Right atrium auricular region (tissue), 2 donors: ENCODE measurements at places on chromosomes 2 and 18. TPM values are rescaled to one million over a fixed set of nuclear protein-coding genes. Genes with fewer than 3 reads are reported as not detected.
A peak's percentile ranks its signal among the peaks of the same experiment; 100 is the strongest.

The TSGA10 gene
- 1.5 TPM for total RNA-seq

The SERPINB10 gene
- total RNA-seq: not detected

The MARCO gene
- total RNA-seq: 34.1 TPM

The TMEM37 gene
- 3.3 TPM for total RNA-seq

The SLC25A12 gene
- 106 TPM for total RNA-seq

The LRRTM4 gene
- 0.24 TPM for total RNA-seq

The SRSF7 gene
- 32.1 TPM for total RNA-seq

The TOGARAM2 gene
- 6.6 TPM for total RNA-seq

The CNTNAP5 gene
- not detected for total RNA-seq

The PTPN4 gene
- total RNA-seq: 44.1 TPM

The DSG2 gene
- total RNA-seq: 72.7 TPM

GRCh38 chr18:38453880-38454279 is 888.3 kb upstream of the CELF4 start:
- H3K4me1 ChIP-seq: no peaks in the 10 kb centered on the region
- H3K4me3 ChIP-seq: no peak overlapping the region
- H3K27ac ChIP-seq: no peak overlapping the region
- DNase-seq: no peak

DNA sequence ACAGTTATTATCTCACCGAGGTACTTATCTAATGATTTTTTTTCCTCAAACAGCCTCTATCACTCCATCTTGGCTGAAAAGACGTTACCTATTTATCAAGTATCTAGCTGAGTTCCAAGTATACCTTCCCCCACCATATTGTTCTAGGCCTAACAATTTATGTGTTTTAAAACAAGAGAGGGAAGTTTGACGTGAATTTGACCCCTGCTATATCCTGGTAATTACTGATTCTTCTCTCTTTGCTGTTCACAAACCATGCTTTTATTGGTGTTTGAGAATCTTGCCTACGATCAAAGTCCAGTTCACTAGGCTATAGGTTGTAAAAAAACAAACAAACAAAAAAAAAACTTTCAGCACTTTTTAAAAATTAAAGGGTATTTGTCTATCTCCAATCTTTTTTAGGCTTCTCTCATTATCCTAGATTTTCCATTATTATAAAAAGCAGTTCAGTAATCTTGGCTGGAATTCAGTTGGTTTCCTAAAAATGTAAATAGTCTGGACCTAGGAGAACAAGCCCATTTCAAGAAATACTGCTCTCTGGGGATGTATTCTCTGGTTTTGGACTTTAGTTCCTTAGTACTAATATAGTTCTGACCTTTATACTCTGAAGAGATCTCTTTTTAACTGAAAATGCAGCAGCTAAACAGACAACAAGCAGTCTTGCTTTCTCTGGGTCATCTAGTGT is 505.4 kb downstream of the CPS1 start:
- no peaks in the 10 kb centered on the region for H3K36me3 ChIP-seq
- no peak for DNase-seq
- H3K27me3 ChIP-seq: no peaks in the 10 kb centered on the region
- H3K27ac ChIP-seq: no peak overlapping the region
- no peak overlapping the region for H3K4me3 ChIP-seq
- no peaks in the 10 kb centered on the region for H3K4me1 ChIP-seq

- no peak overlapping the region for H3K4me3 ChIP-seq
- peak overlapping the region; percentile 55 for H3K27ac ChIP-seq
- H3K27me3 ChIP-seq: no peaks in the 10 kb centered on the region
- peaks cover 59% of the 10 kb centered on the region for H3K4me1 ChIP-seq
Observed at GRCh38 chr2:69581774-69582581, 61.6 kb downstream of the AAK1 start.

DNA sequence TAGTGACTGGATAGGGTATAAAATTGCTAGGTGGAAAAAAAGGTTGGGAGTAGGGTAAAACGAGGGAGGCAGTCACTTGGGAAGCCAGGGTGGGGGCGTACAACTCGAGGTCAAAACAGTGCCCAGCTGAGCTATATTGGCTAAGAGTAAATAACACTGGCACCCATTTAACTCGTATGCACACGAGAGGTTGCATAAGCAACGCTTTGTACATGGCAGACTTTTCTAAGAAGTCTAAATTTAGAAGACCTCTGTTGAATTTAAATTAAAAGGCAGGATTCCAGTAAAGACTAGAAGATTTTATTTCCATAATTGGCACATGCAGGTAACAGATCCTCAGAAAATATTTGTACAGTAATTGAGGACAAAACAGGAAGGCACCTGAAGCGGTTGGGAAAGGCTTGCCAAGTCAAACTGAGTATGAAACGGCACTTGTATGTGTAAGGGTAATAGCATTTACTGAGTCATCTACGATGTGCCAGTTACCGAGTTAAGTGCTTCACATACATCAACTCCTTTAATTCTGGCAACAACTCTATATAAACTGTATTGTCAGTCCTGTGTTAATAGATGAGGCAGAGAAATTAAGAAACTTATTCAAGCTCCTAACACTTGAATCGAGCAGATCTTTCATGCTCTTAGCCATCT is 1.4 kb upstream of the MALT1 start:
- no peak overlapping the region for H3K4me3 ChIP-seq
- no peaks in the 10 kb centered on the region for H3K4me1 ChIP-seq
- H3K27me3 ChIP-seq: no peaks in the 10 kb centered on the region
- no peak overlapping the region for H3K27ac ChIP-seq

DNA sequence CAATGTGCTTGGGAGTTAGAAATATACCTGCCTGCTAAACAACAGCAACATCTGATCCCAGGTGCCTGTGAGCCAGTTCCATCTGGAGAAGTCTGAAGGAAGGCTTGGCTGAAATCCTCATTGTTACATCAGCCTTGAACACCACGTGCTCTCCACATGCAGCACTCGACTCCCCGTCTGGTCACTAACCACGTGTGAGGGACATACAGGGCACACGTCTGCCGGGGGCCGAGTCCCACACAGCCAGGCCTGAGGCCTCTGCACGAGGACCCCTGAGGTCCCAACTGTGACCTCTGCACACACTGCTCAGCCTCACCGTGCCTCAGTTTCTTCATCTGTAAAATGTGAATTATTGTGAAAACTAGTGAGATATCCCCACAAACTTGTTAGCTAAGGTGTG is 236.5 kb upstream of the SALL3 start:
- H3K4me1 ChIP-seq: no peaks in the 10 kb centered on the region
- no peak overlapping the region for H3K4me3 ChIP-seq

GRCh38 chr18:52001106-52001505 is 338.9 kb upstream of the DCC start:
- H3K27me3 ChIP-seq: no peaks in the 10 kb centered on the region
- no peaks in the 10 kb centered on the region for H3K36me3 ChIP-seq
- H3K4me3 ChIP-seq: no peak overlapping the region
- DNase-seq: no peak
- H3K4me1 ChIP-seq: no peaks in the 10 kb centered on the region
- H3K27ac ChIP-seq: no peak overlapping the region

DNA sequence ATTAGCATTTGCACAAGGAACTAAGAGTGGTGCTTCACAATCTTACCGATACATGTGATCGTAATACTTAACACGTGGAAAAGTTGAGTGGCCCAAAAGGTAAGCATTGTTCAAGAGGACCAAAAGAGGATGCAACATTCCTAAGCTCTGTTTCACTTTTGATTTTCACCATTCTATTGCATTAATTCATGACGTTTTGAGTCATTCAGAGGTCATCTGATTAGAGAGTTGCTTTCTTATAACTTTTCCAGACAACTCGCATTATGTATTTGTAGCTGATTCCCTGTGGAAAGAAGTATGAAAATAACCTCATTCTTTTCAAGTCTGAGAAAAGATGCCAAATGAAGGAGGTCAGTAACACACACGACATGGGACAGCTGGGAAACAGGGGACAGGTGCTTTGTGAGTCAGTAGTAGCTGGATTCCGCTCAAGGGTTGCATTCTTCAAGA is 344.4 kb downstream of the RND3 start:
- no peak for DNase-seq
- H3K27me3 ChIP-seq: no peaks in the 10 kb centered on the region
- H3K36me3 ChIP-seq: no peaks in the 10 kb centered on the region
- H3K27ac ChIP-seq: no peak overlapping the region
- no peak overlapping the region for H3K4me3 ChIP-seq

GRCh38 chr18:77004555-77005380 is 127.8 kb downstream of the MBP start:
- H3K27me3 ChIP-seq: no peaks in the 10 kb centered on the region
- H3K4me3 ChIP-seq: no peak overlapping the region
- H3K27ac ChIP-seq: no peak overlapping the region
- H3K4me1 ChIP-seq: peaks cover 13% of the 10 kb centered on the region

- H3K4me1 ChIP-seq: no peaks in the 10 kb centered on the region
- H3K27ac ChIP-seq: peak overlapping the region; percentile 87
- no peak for DNase-seq
- peaks cover 22% of the 10 kb centered on the region for H3K36me3 ChIP-seq
- no peaks in the 10 kb centered on the region for H3K27me3 ChIP-seq
- H3K4me3 ChIP-seq: peak overlapping the region; percentile 79
Observed at GRCh38 chr2:19355931-19356544, 2.4 kb downstream of the OSR1 start.

DNA sequence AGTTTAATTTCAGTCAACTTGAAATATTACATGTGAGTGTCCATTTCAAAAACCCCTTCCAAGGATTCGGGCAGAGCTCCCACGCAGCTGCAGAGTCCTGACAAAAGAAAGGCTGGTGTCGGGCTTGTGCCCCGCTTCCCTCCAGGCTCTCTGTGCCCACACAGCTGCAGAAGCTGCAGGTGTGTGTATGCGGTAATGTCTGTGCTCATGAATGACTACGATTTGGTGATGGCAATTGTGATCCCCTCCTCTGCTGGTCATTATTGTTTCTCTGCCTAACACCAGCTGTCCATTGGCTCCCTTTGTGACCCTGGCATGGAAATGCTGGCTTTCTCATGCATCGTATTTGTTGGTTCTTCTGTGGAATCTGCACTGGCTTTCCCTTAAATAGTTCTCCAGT is 224.8 kb downstream of the NUP35 start:
- no peak overlapping the region for H3K27ac ChIP-seq

DNA sequence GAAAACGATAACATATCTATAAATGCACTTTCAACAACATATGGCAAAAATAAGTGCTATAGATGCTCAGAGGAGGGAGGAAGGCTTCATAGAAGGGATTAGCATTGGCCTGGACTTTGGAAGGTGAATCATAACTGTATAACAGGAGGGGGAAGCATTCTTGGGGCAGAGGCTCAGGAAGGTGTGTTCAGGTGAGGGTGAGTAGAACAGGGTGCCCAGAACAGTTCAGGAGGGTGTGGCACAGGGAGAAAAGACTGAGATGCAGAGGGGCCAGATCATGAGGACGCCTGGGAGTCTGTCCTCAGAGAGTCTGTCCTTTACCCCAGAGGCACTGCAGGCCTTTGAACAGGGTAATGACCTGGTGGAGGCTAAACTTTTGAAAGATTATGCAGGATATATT is 29.3 kb upstream of the MEP1B start:
- H3K4me3 ChIP-seq: no peak overlapping the region
- no peaks in the 10 kb centered on the region for H3K36me3 ChIP-seq
- DNase-seq: no peak
- H3K27me3 ChIP-seq: no peaks in the 10 kb centered on the region
- H3K4me1 ChIP-seq: peaks cover 4% of the 10 kb centered on the region

DNA sequence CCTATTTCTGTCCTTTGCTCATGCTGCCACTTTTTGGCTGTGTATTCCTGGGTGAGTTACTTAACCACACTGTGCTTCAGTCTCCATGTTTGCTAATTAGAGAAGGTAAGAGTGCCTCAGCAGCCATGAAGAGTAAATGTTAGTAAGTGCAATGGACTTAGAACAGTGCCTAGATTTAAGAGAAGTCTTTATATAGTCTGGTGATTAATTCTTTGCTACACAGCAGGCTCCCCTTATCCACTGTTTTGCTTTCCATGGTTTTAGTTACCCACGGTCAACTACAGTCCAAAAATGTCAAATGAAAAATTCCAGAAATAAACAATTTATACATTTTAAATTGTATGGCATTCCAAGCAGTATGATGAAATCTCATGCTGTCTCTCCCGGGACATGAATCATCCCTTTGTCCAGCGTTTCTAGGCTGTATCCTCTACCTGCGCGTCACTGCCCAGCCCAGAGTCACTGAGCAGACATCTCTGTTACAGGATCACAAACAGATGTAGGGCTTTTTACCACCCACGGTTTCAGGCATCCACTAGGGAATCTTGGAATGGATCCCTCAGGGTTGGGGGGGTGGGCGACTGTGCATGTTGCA is 91.0 kb downstream of the CTIF start:
- no peaks in the 10 kb centered on the region for H3K27me3 ChIP-seq
- H3K36me3 ChIP-seq: peaks cover 8% of the 10 kb centered on the region
- H3K4me1 ChIP-seq: no peaks in the 10 kb centered on the region

DNA sequence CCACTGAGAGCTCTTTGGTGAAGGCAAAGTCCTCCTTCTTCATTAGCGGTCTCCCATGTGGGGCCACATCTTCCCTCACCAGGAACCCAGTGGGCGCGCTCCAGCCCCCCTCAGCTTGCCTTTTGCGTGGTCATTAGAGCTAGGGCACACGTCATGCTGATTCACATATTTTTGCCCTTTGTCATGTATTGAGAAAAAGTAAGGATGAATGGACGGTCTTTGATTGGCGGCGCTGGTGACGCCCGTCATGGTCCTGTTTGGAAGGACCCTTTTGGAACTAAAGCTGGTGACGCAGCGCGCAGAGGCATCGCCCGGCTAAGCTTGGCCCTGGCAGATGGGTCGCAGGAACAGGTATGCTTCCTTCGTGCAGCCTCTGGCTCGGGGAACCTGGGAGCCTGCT is 3.1 kb downstream of the SLC14A1 start:
- no peaks in the 10 kb centered on the region for H3K4me1 ChIP-seq
- DNase-seq: no peak
- no peaks in the 10 kb centered on the region for H3K36me3 ChIP-seq
- no peaks in the 10 kb centered on the region for H3K27me3 ChIP-seq
- no peak overlapping the region for H3K4me3 ChIP-seq

GRCh38 chr2:138007431-138007830 is 43.2 kb downstream of the HNMT start:
- no peaks in the 10 kb centered on the region for H3K27me3 ChIP-seq
- no peak for DNase-seq
- no peak overlapping the region for H3K27ac ChIP-seq
- no peaks in the 10 kb centered on the region for H3K36me3 ChIP-seq
- no peaks in the 10 kb centered on the region for H3K4me1 ChIP-seq
